ENCODE measurements at places on chromosomes 1 and 21.

GRCh38 chr1:186799689-186800054 lies 29.1 kb upstream of the PLA2G4A start:
- DNase-seq: no peak

GRCh38 chr1:162536511-162536910 lies 25.0 kb upstream of the UAP1 start:
- no peak for DNase-seq

GRCh38 chr21:35606578-35606977 lies 453.7 kb downstream of the SETD4 start:
- DNase-seq: no peak

DNA sequence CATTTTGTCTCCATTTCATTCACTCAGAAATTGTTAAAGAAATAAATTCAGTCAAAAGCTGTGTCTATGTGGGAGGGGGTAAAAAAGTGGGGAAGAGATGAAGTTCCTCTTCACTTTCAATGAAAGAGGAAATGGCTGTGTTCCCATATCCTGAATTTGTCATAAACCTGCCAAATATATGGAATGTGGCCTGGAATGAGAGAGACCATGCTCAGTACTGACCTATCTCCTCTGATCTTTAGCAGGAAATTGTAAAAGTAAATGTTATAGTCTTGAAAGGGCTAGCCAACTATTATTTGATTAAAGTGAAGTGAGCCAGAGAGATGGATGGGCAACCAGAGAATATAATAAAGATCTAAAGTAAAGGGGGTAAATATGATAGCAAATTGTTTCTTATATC lies 130.3 kb upstream of the C21orf91 start:
- no peak for DNase-seq

- no peak for DNase-seq
Observed at GRCh38 chr1:176032040-176032645, 174.9 kb downstream of the COP1 start.

DNA sequence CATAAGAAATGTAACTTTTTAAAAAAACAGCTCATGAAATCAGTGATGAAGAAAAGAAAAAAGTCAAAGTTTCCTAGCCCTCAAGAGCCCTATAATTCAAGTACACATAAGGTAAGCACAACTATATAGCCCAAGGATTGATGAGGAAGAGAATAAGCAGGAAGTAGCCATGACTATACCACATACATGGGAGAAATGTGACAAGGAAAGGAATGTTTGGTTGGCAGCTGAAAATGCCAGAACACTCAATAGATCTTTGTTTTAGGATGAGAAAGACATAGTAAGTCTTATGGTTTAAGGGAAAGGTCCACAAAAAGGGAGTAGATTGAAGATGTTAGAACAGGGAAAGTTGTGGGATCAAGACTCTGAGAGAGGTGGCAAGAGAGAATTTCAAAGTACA lies 5.7 kb downstream of the DOCK7 start:
- DNase-seq: no peak

DNA sequence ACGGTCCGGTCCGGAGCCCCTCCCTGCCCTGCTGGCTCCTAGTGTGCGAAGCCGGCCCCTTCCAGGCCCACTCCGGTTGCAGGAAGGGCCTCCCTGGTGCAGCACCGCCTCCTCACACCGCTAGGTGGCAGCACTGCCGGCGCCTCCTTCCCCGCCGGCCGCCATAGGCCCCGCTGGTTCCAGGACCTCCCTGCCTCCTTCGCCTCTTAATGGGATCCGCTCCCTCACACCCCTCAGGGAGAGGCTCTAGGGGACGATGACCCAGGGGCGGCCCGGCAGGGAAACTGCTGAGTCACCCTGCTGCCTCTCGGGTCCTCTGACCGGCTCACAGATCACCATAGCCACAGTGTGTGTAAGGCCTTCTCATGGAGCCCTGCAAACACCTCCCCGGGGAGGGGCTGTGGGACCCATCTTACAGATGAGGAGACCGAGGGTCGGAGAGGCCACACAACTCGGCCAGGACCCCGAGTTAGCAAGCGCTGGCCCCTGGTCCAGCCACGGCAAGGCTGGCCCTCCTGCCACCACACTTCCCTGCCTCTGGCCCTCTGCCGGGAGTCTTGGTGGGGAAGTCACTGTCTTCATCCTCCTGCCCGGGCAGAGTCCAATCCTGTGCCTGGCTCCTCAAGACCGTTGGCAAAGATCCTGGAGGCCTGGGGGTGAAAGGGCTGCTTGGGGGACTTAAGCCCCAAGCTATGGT lies 1.6 kb upstream of the AJAP1 start:
- peak; percentile 44 for DNase-seq

GRCh38 chr1:2643414-2644077 lies 10.7 kb upstream of the MMEL1 start:
- no peak for DNase-seq

- DNase-seq: no peak
Observed at GRCh38 chr1:95532335-95532734, 298.3 kb downstream of the RWDD3 start.

GRCh38 chr21:34836103-34836932 lies 167.5 kb downstream of the CLIC6 start:
- DNase-seq: no peak

DNA sequence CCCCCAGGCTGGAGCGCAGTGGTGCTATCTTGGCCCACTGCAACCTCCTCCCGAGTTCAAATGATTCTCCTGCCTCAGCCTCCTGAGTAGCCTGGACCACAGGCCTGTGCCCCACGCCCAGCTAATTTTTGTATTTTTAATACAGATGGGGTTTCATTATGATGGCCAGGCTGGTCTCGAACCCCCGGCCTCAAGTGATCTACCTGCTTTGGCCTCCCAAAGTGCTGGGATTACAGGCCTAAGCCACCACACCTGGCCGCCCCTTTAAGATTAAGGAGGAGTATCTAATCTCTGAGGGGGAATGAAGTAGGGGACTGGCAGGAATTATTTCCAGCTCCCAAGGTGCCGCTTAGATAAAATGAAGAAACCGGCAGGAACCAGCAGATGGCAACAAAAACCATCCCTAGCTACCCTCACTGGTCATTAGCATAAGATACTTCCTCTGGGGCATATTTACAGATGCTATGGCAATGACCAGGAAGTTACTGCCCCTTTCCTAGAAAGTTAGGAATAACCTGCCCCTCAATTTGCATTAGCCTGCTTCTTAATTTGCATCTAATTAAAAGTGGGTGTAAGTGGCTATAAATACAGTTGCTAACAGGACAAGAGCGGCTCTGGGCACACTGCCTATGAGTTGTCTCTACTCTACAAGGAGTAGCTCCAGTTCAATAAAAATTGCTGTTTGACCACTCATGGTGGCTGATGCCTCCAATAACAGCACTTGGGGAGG lies 7.1 kb upstream of the NSUN4 start:
- DNase-seq: no peak

DNA sequence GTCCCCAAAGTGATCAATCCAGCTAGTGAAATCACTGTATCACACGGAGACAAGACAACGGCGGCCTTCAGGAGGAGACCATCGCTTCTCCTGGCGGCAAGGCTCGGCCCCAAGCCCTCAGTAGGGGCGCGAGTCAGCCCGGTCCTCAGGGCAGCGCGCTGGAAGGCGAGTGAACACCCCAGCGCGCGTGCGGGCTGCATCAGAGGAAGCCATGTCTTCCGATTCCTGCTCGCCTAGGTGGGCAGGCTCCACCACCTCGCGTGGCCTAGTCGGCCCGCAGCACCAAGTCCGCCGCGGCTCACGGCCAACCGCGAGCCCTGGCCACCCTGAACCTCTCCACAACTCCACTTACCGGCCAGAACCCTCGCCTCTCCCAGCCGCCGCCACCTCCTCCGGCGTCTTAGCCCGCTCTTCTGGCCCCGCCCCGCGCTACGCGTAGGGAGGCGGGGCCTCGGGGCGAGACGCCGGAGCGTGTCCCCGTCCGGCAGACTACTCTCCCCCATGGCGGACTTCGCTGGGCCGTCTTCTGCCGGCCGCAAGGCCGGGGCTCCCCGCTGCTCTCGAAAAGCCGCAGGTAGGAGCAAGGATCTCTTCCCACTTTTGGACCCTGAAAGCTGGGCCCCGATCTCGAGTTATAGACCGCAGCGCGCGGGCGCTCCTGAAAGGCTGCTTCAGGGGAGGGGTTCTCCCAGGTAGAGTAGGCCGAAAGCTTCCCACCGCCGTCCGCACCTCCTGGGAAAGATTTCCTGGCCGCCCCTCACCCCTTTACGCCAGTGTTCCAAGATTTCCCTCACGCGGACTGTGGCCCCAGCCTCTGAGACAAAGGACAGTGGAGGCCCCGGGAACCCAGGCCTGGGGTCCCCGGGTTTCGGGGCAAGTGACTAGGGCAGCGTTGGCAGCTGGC lies at the start of the genes GLMN and RPAP2:
GLMN (minus strand) TSS at position 415 of the 904 bp plus-strand sequence. CDS start 988 bp downstream, outside the sequence.
RPAP2 (plus strand) TSS at position 487 of the 904 bp plus-strand sequence; CDS start at position 502, 15 bp downstream.
- DNase-seq: peak; percentile 62

GRCh38 chr1:8251635-8252034 lies 66.3 kb upstream of the SLC45A1 start:
- DNase-seq: no peak

- DNase-seq: no peak
Observed at GRCh38 chr1:53738205-53739108, 507 bp downstream of the GLIS1 start.

DNA sequence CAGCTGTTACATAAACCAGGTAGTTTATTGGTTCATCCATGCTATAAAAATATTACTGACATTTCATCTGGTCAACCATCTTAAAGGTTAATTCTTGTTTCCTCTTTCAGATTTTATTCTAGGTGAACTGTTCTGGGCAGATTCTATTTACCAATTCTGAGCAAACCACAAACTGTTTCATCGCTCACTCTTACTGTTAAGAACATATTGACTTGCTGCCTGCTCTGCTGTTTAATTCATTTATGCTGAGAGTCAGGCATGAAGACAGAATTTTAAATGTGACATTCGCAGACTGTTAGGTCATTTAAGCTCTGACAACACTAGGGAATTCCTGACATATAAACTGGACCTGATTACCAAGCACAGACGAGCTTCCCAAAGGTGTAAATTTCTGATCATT lies 98.3 kb downstream of the PIGK start:
- no peak for DNase-seq

DNA sequence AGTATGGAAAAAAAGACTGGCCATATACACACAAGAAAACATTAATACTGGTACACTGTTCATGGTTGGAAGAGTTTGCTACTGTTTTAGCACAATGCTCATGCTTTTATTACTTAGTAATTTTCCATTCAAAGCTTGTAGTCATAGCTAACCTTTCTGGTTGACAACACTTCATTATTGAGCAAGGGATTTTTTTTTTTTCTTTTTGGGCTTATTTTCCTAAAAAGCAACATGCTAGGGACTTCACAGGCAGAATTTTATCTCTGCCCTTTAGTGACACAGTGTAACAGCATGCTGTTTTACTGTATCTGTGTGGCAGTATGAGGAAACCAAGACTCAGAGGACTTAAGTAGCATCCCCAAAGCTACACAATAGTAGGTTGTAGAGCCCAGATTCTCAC lies 58.5 kb downstream of the FGGY start:
- no peak for DNase-seq

GRCh38 chr1:183025782-183026774 lies 2.9 kb downstream of the LAMC1 start:
- DNase-seq: no peak

GRCh38 chr1:56728964-56729363 lies 83.8 kb downstream of the PRKAA2 start:
- DNase-seq: no peak

- no peak for DNase-seq
Observed at GRCh38 chr1:91506071-91506470, 5.4 kb downstream of the CDC7 start.

DNA sequence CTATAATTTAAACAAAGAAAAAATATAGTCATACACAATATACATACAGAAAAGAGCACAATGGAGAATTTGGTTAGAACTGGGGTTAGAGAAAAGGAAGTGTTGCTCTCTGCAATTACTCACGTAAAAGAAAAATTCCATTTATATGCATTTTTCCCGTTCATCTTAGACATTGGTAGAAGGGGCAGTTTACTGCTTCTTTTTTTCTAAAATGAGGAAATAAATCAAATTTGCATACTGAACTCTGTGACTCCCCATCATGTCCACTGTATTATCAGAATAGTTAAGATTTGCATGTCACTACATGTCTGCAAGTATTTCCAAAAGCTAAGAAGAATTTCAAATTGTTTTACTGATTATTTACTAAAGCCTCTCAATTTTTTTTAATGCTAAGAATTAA lies 44.1 kb upstream of the C1orf105 start:
- no peak for DNase-seq

- no peak for DNase-seq
Observed at GRCh38 chr1:55088413-55088812, 49.1 kb downstream of the PCSK9 start.

DNA sequence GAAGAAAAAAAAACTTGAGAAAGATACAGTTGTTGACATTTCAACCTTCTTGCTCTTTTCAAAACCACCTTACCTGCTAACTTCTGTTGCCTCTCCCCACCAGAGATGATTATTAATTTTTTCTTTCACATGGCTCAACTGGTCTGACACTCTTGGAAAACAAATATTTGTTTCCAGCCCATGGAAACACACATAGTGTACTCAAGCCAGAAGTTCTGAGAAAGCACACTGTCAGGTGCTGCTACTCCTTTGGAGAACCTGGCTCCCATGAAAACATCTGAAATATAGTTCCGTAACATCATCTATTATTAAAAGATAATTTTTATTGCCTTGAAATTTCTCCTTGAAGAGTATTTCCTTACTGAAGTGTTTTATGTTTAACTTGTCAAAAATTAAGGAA lies 145.0 kb upstream of the C1orf105 start:
- no peak for DNase-seq

DNA sequence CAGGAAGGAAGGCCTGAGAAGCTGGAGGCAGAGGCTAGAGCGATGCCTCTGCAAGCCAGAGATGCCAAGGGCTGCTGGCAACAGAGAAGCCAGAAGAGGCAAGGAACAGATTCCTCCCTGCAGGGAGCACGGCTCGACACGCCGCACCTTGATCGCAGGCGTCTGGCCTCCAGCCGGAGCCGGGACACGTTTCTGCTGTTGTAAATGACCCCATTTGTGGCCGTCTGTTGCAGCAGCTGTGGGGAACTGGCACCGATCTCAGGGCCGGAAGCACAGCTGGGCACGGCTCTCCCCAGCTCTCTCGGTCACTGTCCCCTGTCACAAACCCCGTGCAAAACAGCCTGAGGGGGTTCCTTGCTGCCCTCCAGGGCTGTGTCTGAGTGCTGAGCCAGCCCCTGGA lies 59.6 kb downstream of the SIK1 start:
- no peak for DNase-seq

GRCh38 chr1:232962761-232963745 lies 12.6 kb downstream of the NTPCR start:
- DNase-seq: no peak

DNA sequence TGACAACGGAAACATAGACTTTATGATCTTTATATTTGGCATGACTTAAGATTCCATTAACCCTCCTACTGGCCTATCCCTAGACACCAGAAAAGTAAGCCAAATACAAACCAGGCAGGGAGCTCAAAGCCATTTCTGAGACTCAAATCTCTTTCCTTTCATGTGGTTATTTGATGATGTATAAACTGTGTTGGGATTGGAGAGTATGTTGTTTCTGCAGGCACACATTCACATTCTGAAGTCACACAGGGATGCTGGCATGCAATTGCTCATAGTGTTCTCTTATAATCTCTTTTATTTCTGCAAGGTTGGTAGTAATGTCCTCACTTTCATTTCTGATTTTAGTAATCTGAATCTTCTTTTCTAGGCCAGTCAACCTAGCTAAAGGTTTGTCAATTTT lies 5.8 kb downstream of the ZMYND12 start:
- DNase-seq: no peak
